ENCODE measurements at places on chromosomes 13 and 19. TPM values are rescaled to one million over a fixed set of nuclear protein-coding genes. Genes with fewer than 3 reads are reported as not detected.

DNA sequence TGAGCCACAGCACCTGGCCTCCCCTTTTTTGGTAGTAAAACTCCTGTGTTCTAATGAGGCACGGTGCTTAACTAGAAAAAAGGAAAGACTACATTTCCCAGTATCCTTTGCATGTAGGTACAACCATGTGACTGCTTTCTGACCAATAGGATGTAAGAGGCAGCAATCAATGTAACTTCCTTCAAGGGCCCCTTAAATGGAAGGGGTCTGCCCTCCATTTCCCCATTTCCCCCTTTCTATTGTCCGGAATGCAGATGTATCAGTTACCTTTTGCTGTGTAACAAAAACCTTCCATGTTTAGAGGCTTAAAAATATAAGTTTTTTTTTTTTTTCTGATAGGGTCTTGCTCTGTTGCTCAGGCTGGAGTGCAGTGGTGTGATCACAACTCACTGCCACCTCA is 2.2 kb downstream of the GPR32 start:
- DNase-seq: no peak

GRCh38 chr19:17784201-17785008 is 10.5 kb upstream of the B3GNT3 start:
- peak; percentile 88 for DNase-seq

DNA sequence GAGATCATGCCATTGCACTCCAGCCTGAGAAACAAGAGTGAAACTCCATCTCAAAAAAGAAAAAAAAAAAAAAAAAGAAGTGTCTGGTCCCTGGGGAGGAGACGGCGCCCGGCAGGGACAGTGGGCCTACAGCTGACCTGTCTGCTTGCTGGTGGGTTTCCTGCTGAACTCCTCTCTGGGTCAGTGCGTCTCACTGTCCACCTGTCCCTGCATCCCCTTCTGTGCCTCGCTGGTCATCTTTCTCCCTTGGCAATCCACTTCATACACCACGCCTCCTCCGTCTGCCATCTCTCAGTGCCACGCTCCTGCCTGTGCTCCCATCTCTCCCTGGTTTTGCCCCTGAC is 63.4 kb downstream of the ACSBG2 start:
- DNase-seq: no peak

- DNase-seq: peak; percentile 55
These were observed 51.0 kb downstream of the LYL1 start for GRCh38 chr19:13051557-13052165.

GRCh38 chr13:45434556-45435371 is 16.6 kb upstream of the SLC25A30 start:
- no peak for DNase-seq

GRCh38 chr19:39515551-39516191 is 732 bp downstream of the SELENOV start:
- peak; percentile 26 for DNase-seq

- DNase-seq: no peak
These were observed 5.8 kb downstream of the PPFIA3 start for GRCh38 chr19:49125025-49125731.

GRCh38 chr13:111993691-111994090 is 73.3 kb upstream of the SOX1 start:
- DNase-seq: no peak

GRCh38 chr13:109945206-109945960 is 159.0 kb upstream of the IRS2 start:
- no peak for DNase-seq

- DNase-seq: no peak
These were observed 1.0 kb downstream of the MBNL2 start for GRCh38 chr13:97223037-97223710.

DNA sequence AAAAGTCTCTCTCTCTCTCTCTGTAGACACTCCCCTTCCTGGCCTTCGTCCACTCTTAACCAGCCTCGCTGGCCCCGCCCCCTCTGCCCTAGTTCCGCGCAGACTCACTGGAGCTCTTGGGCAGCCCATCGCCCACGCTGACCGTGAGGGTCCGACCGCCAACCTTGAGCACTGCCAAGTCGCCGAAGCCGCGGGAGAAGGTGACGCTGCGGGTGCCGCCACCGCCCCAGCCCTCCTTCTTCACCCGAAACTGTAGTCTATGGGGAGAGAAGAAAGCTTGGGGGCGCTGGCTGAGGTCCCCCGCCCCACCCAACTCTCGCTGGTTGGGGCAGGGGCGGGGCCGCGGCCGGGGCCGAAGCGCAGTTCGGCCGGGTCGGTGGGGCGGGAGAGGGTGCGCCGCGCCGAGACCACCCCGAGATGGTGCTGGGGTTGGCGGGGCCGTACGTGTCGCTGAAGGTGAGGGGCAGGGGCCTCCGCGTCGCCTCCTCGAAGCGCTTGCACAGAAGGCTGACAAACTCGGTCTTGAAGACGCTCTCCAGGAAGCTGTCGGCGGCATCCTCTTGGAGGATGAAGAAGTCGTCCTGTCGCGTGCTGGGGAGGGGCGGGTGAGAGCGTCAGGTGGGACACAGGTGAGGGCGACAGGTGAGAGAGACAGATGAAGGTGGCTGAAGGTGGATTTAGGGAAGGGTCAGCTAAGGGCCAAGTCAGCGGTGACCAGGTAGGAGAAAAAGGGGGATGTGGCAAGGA is 12.6 kb upstream of the ZNF414 start:
- no peak for DNase-seq

PSG1 gene
- not detected for total RNA-seq

IGFL2 gene
- not detected for total RNA-seq

GRIN3B gene
- total RNA-seq: 0.10 TPM

CACNG8 gene
- not detected for total RNA-seq

ZNF813 gene
- 5.6 TPM for total RNA-seq

PRSS57 gene
- not detected for total RNA-seq

Data from activated naive CD4-positive, alpha-beta T cell treated with anti-CD3 and anti-CD28 coated beads for 36 hours (primary cell).